Sigmoid colon (tissue), 7 donors: ENCODE measurements at places on chromosomes 3 and 15. TPM values are rescaled to one million over a fixed set of nuclear protein-coding genes. Genes with fewer than 3 reads are reported as not detected.
A peak's percentile ranks its signal among the peaks of the same experiment; 100 is the strongest.

- DNase-seq, result peak; percentile 56
Observed at GRCh38 chr15:76200083-76200465, 111.2 kb downstream of the ETFA start.

- no peak for DNase-seq
Observed at GRCh38 chr3:189602471-189602870, 28.7 kb upstream of the TP63 start.

DNA sequence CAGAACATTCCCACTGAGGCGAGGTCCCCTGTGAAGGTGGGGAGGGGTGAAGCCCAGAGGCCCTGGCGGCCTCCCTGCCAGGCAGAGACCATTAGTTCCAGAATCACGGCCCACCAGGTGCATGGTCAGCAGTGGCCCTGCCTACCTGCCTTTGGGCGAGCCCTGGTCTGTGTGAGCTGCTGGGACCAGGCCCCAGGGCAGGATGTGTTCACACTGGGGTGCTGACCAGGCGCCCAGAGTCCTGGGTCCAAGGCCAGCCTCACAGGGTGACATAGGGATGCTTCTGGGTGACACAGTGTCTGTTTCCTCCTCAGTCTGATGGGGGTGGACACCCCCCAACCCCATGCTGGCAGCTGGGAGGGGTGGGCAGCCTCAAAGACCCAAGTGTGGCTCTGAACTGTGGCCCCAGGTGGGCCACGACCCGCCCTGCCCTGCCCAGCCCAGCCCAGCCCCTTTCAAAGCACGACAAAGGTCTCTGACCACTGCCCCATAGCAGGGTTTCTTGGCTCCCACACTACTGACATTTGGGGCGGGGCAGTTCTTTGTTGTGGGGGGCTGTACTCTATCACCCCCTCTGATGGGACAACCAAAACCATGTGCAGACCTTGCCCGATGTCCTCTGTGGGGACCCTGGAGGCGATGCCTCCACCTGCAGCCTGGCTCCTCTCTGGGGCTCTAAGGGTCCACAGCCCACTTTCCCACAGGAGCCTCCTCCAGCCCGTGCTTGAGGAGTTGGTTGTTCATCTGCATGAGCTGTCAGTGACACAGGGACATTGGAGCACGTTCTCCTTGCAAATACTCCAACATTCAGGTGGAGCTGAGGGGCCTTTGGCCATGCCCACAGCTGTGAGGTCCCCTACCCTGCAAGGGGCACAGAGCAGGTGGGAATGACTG is 44.8 kb upstream of the SLC41A3 start:
- DNase-seq, result peak; percentile 58

The SMCO1 gene
- not detected for total RNA-seq

DNA sequence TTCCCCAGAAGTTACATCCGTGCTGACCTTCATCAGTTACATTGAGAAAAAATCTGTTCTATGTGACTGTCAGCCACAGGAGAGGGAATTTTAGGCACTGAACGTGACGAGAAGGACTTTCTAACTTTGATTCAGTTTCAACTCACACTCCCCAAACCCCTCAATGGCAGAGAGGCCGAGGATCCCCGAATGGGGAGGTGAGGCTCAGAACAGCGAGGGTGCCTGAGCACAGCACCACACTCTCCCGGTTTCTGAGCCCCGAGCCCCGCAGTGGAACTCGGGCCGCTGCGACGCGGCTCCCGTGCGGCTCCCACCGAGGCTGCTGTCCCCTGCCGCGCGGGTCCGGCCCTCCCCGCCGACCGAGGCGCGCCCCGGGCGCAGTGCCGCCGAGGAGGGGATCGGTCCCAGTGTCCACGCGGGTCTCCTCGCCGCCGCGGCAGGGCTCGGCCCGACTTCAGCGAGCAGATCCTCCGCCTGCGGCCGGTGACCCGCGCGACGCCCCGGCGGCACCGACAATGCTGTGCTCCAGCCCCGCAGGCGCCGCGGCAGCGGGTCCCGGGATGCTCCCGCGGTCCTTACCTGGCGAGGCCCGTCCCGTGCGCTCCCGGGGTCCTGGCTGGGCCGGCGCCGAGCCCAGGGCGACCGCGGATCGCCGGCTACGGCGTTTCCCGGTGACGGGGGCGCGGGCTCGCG is 439 bp downstream of the CTXND1 start:
- peak; percentile 47 for DNase-seq

The PLCD1 gene
- total RNA-seq, result 22.7 TPM

DNA sequence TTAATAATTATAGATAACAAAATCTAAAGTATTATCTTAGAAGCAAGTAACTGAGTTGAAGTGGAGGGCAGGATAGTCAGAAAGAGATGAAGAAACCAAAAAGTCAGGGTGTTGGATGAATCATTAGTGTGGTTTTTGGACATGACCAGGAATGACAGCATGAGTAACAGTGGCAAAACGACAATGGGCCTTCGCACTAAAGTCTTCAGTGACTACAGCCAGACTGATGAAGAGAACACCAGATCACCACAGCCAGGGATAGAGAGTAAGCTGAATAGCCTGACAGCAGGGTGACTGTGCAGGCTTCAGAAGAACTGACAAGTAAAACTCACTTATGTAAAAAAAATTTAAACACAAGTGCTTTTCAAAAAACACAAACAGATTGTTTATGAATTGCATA is 96.0 kb upstream of the MELTF start:
- no peak for DNase-seq

- DNase-seq, result no peak
Observed at GRCh38 chr3:101414121-101414520, 93.7 kb upstream of the IMPG2 start.

DNA sequence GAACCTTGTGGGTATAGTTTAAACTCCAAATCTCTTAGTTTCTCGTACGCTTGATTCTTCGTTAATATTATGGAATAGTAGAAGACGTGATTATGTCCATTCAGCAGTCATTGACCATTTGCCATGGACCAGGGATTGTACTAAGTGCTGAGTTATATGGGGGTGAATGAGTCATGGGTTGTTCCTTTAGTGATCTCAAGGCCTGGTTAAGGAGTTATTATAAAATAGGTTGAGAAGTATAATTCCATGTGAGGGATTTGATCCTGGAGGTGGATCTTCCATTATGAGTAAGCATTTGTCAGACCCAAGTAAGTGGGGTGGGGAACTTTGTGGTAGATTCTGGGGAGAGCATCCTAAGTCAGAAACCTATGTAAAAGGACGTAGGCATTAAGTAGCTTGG is 15.4 kb downstream of the NR2C2 start:
- DNase-seq, result no peak

The GNAT1 gene
- not detected for total RNA-seq

The ASB14 gene
- not detected for total RNA-seq

The CAMK2N2 gene
- total RNA-seq, result 0.71 TPM

GRCh38 chr3:149941186-149941585 is 29.5 kb downstream of the PFN2 start:
- DNase-seq, result no peak

- no peak for DNase-seq
Observed at GRCh38 chr15:91855684-91856489, 2.4 kb downstream of the SLCO3A1 start.

The CDHR4 gene
- 0.99 TPM for total RNA-seq

The TMEM45A gene
- total RNA-seq, result 23.9 TPM

- no peak for DNase-seq
Observed at GRCh38 chr15:70199540-70200410, 102.1 kb upstream of the TLE3 start.

- no peak for DNase-seq
Observed at GRCh38 chr3:129318921-129319320, 40.3 kb downstream of the HMCES start.

- DNase-seq, result no peak
Observed at GRCh38 chr3:182686033-182686886, 107.0 kb upstream of the ATP11B start.

The TIMP4 gene
- 17.6 TPM for total RNA-seq

DNA sequence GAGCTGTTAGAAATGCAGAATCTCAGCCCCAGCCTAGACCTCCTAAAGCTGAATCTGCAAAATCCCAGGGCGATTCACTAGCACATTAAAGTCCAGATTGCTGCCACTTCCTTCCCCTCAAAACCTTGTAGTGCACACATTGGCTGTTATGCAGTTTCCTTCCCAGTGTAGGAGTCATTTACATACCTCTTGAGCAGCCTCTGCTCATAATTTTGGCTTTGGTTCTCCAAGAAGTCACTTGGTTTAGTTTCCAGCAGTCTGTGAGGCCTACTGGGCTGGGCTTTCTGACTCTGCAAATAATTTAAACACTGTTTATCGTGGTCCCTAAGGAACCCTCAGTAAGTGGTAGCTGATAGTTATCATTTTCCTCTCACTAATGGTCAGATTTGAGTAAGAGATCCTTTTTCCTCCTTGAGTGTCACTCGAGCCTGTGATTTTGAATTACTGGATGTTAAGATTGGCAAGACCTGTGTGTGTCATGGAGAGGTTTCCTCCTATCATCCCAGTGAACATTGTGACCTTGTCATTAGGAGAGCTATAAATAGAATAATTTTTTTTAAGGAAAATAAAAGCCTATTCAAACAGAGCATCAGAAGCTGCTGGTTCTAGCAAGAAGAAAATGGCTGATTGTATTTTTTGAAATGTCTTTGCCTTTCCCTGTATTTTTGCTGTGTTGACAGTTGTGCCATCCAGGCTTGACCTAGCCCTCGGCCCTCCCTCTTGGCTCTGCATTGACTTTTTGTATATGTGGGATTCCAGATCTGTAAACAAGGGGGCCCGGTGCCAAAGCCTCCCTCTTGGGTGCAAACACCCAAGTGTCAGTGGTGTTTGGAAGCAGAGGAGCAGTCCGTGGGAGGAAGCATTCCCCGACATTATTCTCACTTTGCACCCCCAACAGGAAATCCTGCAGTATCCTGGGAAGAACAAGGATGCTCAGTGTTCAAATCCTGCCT is 134.8 kb upstream of the ANKRD28 start:
- DNase-seq, result no peak

- DNase-seq, result no peak
Observed at GRCh38 chr3:88626456-88627120, 476.8 kb downstream of the C3orf38 start.

DNA sequence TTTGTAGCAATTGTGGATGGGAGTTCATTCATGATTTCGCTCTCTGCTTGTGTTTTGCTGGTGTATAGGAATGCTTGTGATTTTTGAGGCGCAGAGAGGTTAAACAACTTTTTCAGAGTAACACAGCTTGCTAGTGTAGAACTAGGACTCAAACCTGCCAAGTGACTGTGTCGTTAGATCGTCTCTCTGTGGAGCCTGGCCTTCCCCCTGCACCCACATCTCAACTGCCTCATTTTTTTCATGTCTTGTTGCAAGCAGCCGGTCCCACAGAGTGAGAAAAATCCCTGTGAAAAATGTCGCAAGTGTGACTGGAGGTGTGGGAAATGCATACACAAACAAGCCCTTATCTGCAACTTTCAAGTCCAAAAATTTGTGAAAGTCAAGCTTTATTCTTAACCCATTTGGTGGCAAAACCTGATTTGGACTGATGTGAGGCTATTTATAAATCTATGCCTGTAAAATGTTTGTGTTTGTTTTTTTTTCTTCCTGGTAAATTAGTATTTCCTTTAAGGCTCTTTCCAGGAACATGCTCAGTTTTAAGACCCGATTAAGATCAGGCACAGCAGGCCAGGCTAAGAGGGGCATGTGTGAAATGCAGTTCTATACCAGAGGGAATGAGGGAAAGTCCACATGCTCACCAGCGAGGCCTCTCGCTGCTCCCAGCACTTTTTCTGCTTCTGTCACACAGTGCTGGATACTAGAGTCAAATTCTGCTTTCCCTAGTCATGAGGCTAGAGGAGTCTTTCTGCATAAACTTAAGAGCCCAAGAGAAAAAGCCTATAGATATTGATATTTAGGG is 25.8 kb downstream of the ST6GAL1 start:
- DNase-seq, result no peak

DNA sequence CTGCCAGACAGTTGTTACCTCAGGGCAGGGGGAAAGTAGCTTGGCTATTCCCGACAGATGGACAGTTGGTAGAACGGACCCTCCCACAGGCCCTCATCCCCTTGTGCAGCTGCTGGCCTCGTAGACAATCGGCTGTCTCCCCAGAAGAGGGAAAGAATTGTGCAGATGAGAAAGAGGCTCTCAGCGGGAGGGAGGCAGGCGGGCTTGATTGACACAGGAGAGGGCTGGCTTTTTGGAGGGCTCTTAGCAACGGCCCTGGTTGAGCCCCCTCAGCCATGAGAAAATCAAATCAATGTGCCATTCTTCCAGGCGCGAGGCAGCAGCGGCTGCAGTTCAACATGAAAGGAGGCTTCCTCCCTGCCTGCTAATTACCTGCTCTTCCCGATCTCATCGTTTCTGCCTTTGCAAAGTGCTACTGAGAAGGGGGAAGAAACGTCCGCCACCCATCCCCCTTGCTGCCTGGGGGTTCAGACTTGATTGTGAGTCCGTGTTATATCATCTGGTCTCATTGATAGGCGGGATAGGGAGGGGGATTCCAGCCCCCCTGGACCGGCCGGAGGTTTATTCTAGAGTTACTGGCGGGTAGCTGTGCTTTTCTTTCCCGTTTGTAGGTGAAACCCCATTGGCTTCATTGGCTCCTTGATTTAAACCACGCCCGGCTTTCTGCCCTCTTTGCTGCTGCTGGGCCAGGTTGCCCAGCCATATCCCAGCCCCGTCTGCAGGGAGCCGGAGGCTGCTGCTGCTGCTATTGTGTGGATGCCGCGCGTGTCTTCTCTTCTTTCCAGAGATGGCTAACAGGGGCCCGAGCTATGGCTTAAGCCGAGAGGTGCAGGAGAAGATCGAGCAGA is at the start of gene TAGLN3:
TAGLN3 (plus strand) TSS at position 287 of the 848 bp plus-strand sequence; CDS start at position 788, 501 bp downstream.
- no peak for DNase-seq

GRCh38 chr3:177144922-177145321 is 52.4 kb downstream of the TBL1XR1 start:
- no peak for DNase-seq

- peak; percentile 38 for DNase-seq
Observed at GRCh38 chr15:77859491-77860060, 217.9 kb downstream of the TBC1D2B start.

DNA sequence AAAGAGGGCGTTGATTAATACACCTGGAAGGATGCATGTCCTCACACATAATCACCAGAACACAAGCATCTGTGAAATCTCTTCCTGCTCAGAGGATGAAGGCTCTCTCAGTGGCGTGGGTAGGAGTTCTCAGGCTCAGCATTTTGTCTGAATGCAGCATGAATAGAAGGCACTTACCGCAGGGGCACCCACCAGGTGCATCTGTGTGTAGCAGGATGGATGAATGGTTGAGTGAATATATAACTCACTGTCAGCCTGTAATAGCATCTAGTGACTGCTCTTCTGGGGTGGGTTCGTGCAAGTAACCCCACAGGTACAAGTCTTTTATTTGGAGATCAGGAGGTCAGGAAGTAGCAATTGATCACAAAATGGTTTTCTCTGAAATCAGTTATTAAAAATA is 143.0 kb downstream of the SQOR start:
- DNase-seq, result no peak

DNA sequence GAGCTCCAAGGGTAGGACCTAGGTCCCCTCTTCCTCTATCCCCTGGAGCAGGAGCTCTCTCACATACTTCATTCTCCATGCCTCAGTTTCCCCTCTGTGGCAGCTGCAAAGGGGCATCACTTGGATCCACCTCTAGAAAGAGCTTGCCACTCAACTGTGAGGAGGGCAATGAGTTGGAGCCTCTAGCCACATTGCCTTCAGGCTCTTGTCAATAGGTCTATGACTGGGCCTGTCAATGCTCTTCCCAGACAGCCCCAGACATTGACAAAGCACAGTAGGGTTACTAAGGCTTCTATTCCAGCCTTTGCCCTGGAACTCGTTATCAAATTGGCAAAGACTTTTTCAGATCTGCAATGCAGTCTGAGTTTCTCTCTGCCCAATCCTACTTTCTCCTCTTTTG is 4.4 kb upstream of the VIPR1 start:
- peak; percentile 22 for DNase-seq
